ENCODE measurements at places on chromosomes 2 and 18.

- no peak for DNase-seq
These were observed 3.8 kb downstream of the CD207 start for GRCh38 chr2:70831861-70832260.

DNA sequence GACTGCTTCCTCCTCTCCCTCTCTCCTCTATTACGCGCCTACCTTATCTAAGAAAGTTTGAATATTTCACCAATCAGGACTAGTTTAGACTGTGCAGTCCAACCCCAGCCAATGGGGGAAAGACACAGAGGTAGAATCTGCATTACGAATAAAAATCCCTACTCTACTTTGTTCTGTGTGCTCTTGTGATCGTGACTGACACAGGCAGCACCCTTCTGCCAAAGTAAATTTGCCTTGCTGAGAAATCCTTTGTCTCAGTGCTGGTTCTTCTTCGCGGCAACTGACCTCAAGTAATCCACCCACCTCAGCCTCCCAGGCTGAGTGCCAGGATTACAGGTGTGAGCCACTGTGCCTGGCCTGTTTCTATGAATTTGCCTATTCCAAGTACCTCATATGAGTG lies 8.6 kb upstream of the CDCA7 start:
- DNase-seq: no peak

DNA sequence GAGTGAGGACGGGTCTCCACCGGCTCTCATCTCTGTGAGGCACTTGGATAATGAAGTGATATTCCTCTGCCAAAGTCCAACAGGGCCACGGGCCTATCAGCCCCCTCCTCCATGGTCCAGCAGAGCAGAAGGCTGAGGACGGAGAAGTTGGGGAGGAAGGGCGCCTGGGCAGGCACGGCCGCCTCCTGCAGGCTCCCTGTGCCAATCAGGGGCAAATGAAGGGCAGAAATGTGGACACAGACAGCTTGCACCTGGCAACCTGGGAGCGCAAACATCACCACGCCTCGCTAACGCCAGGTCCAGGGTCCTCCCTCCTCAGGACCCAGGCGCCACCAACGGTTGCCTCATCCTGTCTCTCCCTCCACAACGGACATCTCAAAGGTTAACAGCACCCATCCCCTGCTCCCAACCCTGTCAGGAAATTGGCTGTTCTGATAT lies 24.3 kb downstream of the SMAD7 start:
- DNase-seq: peak; percentile 11

GRCh38 chr2:124526221-124526620 lies 501.1 kb downstream of the CNTNAP5 start:
- no peak for DNase-seq

DNA sequence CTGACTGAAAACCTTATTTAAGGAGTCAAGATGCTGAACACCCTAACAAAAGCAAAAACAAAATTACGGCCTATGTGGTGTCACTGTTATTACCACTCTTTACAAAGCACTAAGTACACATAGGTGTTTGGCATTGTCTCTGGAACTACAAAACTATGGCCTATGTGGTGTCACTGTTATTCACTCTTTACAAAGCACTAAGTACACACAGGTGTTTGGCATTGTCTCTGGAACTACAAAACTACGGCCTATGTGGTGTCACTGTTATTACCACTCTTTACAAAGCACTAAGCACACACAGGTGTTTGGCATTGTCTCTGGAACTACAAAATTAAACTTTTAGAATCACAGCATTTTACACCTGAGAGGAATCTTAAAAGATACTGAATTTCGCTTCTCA lies 47.4 kb downstream of the SLC35F5 start:
- DNase-seq: no peak

- no peak for DNase-seq
These were observed 15.6 kb downstream of the PDE6D start for GRCh38 chr2:231765496-231765929.

GRCh38 chr2:160467086-160467485 lies 26.5 kb downstream of the RBMS1 start:
- no peak for DNase-seq

DNA sequence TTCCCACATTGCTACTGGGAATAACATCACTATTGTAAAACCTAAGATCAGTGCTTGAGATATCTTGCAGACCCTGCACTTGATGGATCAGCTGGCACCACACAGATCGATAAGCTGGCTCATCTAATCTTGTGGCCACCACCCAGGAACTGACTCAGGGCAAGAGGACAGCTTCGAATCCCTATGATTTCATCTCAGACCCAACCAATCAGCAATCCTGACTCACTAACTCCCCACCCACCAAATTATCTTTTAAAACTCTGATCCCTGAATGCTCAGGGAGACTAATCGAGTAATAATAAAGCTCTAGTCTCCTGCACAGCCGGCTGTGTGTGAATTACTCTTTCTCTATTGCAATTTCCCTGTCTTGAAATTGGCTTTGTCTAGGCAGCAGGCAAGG lies 11.3 kb upstream of the TEX44 start:
- no peak for DNase-seq

DNA sequence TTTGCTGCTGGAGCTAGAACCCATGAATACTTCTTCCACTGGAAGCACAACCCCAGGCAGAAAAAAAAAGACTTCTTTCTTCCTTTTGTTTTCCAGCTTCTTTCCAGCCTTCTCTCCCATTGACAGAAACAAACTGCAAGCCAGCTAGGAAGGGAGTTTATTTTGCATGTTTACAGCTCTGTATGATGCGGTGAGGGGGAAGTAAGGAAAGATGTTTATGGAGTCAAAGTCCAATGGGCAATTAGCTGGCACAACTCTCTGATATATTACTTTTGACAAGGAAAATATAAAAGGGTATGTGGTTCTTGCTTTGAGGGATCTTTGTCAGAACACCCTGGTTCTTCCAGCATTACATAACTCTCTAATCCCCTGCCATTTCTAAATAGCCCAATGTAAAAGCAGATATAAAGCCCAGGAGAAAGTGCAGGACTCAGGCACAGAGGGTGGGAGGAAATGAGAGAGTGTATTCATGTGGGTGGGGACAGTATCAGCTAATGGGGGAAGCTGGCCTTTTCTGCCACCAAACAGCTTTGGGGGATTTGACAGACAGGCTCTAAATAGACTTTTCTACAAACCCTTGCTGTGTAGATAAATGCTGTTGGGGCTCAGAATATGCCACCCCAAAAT lies 9.3 kb upstream of the NMS start:
- DNase-seq: no peak

DNA sequence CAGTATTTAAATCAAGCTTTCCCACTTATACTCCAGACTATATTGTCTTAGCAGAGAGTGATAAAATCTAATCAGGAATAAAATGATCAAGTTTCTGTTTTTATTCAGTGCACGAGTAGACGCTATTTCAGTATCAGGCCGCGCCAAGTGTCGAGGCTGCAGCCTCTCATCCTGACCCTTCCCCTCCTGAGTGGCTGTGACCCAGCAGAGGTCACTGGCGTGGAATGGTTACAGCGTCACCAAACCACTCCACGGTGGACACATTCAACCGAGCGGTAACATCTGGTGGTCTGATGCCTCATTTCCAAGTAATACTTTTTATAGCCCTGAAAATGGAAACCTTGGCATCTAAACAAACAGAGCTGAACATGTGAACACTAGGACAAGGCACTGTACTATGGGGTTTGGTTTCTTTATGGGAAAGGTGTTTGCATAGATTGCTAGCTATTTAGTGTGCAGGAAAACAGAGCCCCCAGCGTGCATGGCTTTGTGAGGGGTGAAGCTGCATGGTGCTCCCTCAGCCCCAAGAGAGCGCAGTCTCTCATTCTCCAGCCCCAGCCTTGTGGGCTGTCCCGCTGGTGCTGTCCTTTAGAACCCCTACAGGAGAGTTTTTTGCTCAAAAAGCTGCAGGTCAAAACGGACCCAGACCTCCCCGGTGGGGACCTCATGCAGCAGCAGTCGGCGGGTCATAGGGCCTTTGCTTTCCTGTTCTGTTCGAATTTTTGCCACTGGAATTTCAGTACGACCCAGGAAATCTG lies 28.4 kb downstream of the FAM228A start:
- DNase-seq: no peak

GRCh38 chr2:199814817-199815211 lies 36.2 kb downstream of the FTCDNL1 start:
- DNase-seq: no peak

DNA sequence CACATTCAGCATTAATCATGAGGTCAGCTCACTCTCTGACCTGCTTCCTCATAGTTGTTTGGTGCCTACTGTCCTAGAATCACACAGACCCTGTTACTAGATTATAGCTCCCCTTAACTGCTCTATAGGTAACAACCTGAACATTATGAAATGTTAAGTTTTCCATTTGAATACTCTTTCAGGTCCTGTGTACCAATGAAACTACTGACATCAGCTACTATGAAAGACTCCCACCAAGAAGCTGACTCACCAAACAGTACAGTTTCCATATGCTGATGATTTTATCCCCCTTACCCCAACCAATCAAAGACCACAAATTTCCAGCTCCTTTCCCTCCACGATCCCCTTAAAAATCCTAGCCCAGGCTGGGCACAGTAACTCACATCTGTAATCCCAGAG lies 56.3 kb downstream of the SRBD1 start:
- DNase-seq: no peak
